GM13977 (cell line): ENCODE measurements at places on chromosomes 5 and 9.

DNA sequence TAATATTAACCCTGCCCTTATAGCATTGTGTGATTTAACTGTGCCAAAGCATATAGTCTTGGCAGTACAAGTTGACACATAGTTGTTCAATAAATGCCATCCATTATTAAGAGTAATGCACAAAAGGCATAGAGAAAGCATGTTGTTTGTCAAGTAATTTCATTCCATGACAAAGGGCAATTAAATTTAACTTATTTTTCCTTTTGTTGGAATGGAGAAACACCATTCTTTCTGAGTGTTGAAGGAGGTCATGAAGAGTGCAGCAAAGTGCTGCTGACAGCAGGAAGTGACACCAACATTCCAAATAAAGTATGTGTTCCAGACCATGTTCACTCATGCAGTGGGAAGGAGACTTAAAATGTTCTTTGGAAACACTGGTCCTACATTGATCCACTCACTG, 29.1 kb downstream of the ANKDD1B start:
- no peak for DNase-seq

- peak; percentile 3 for DNase-seq
Observed at GRCh38 chr5:75513841-75514240, 2.1 kb downstream of the POLK start.

DNA sequence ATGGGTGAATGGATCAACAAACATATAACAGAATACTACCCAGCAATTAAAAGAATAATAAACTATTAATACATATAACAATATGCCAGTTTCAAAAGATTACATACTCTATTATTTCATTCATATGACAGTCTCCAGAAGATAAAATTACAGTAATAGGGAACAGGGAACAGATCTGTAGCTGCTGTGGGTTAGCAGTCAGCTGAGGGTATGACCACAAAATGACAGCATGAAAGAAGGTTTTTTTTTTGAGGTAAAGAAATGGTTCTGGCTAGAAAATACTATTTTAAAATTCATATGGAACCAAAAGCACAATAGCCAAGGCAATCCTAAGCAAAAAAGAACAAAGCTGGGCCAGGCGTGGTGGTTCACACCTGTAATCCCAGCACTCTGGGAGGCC, 73.0 kb upstream of the NR5A1 start:
- no peak for DNase-seq

DNA sequence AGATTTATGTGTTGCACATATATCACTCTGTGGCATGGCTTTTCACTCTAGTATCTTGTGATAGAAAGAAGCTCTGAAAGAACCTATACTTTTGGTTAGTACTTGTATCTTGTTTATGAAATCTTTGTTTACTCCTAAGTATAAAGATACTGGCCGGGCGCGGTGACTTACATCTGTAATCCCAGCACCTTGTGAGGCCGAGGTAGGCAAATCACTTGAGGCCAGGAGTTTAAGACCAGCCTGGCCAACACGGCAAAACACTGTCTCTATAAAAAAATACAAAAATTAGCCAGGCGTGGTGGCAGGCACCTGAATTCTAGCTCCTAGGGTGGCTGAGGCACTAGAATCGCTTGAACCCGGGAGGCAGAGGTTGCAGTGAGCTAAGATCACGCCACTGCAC, 128.7 kb downstream of the FBXO38 start:
- no peak for DNase-seq

DNA sequence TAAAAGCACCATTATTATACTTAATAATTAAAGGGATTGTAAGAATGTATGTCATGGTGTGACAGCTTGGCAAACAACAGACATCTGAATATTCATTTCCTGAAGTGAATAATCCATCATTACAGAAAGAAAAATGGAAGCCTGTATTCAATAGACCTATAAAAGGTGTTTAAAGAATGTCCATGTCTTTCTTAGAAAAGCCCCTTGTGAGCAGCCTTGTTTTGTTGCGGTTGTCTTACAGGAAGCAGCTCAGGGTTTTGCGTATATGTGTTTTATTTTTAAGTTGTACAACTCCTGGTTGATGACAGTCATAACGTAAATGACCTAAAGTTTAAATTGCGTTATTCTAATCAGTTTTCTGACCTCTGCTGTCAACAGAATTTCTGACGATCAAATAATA, 53.8 kb downstream of the CAST start:
- no peak for DNase-seq

DNA sequence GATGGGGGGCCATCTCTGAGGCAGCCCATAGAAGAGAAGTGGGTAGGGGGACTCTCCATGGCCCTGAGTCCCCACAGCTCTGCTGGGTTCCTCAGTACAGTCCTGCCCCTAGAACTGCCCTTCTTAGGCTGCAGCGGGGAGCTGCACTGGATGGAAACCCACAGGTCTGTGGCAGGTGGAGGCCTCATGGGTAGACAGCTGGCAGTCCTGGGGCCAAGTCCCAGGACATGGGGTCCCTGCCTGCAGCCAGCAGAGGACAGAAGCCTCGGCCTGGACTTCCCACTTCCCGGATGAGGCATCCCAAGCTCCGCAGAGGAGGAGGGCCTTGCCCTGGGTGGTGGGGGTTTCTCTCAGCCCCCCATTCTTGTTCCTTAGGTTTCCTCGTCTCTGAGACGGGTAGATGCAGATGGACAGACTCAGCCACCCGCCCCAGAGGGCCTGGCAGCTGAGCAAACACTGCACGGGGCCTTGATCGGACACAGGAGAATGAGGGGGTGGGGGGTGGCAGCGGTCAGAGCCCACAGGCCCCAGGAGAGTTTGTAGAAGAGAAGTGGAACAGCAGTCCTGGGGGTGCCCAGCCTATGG, 153.8 kb downstream of the C9orf50 start:
- DNase-seq, result no peak

GRCh38 chr5:6081727-6082210, 296.6 kb downstream of the MED10 start:
- no peak for DNase-seq

DNA sequence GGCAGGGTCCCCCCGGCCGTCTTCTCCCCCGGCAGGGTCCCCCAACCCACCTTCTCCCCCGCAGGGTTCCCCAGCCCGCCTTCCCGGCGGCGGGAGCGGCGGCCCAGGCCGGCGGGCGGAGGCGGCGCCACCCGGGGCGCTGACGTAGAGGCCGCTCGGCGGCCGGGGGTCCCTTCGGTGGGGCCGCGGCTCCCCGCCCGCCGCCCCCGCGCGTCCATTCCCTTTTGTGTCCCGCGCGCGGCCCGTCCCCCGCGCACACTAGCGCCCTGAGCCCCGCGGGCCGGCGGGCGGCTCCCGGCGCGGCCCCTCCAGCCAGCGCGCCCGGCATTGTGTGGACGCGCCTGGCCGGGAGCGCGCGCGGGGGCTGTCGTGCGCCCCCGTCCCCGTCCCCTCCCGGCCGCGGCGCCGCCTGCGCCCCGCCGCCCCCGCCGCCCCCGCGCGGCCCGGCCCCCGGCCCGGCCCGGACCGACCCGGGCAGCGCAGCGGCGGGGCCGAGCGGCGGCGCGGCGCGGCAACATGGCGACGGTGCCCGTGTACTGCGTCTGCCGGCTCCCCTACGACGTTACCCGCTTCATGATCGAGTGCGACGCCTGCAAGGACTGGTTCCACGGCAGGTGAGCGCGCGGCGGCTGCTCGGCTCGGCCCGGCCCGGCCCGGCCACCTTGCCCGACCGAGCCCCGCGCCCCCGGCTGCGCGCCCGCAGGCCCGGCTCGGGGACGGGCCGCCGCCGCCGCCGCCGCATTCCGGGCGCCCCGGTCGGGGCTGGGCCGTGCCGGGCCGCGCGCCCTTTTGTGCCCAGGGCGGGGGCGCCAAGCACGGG, at the start of gene PHF2:
PHF2 (plus strand) TSS at position 327 of the 820 bp plus-strand sequence; CDS start at position 517, 190 bp downstream.
- DNase-seq, result peak; percentile 83

DNA sequence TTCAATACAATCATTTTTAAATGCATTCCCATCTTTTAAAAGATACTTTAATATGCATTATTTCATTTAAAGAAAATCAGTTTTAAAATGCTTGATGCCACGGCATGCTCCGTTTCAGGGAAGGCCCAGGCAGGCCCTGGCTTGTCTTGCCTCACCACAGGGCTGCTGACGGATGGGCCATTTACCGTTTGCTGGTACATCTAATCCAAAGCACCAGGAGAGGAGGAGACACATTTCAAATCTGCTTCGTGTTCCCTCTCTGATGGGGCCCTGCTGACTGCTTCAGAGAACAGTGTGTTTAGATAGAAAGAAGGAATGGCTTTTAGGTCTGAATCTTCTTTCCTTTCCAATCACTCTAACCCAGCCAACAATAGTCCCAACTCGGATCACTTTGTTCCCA, 185.2 kb downstream of the DCP2 start:
- no peak for DNase-seq

GRCh38 chr5:72366324-72366976, 46.3 kb downstream of the PTCD2 start:
- DNase-seq, result peak; percentile 32

- no peak for DNase-seq
Observed at GRCh38 chr5:41815663-41816229, 54.5 kb downstream of the OXCT1 start.

GRCh38 chr5:132498152-132498551, 7.6 kb upstream of the IRF1 start:
- DNase-seq, result no peak

DNA sequence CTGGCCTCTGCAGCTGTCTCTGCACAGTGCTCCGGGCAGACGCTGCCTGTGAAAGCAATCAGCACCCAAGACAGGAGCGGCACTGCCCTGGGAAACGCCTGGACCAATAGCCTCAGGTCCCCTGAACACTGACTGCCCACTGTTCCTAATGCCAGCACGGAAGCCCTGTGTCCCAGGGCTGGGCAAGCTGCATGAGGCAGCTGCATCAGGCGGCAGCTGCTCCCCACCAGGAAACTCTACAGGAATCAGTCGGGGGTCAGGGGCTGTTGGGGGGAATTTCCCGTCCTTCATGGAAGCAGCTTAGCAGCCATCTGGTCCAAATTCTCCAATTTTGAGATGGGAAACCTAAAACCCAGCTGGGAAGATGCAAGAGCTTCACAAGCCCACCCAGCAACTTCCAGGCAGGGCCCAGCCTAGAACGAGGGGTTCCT, 118.6 kb downstream of the VAV2 start:
- DNase-seq, result no peak

GRCh38 chr5:152058267-152058666, 133.6 kb upstream of the GLRA1 start:
- no peak for DNase-seq

DNA sequence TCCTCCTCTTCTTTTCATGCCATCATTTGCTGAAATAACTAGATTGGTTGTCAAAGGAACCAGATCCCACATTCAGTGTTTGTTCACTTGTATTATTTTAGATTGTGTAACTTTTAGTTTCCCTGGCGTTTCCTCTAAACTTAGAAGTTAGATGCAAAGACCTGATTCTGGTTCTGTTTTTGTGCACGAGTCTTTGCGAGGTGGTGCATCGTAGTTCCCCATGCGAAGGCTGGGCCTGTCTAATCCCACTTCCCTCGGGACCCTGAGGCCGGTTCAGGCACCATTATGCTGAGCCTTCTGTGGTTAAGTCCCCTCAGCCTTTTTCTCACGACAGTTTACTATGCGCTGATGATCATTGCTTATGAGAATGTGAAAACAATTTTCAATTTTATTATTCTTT, 219.1 kb upstream of the OTULINL start:
- no peak for DNase-seq

DNA sequence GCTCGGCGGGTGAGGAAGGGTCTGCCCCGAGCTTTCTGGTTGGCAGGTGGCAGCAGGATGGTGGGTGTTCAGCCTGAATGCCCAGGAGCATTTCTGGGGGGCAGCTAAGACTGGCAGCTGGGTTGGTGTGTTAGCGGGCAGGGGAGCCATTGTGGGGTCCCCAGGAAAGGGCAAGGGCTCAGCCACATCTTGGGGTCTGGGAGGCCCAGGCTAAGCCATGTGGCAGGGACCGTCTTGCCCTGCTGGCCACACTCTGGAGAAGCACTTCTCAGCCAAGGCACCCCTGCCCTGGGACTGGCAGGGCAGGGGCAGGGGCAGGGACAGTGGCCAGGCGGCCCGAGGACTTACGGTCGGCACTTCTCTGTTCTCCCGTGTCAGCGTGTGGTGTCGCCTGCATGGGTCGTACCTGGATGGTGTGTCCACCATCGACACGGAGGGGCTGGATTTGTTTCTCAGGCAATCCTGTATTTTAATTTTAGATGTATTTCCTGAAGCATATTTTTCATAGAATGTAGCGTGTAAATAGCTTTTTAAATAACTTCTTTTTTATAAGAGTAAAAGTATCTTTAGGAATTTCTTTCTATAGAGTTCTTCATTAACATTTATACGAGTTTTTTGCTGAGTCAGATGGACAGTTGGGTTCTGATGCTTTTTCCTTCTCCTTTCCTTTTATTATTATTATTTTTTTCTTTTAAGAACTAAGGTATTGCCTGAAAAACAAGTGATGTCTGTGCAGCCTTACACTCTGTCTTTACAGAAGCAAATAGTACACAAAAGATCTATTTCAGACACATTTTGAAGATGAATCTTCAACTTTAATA, 102.0 kb downstream of the PHF2 start:
- DNase-seq, result no peak

DNA sequence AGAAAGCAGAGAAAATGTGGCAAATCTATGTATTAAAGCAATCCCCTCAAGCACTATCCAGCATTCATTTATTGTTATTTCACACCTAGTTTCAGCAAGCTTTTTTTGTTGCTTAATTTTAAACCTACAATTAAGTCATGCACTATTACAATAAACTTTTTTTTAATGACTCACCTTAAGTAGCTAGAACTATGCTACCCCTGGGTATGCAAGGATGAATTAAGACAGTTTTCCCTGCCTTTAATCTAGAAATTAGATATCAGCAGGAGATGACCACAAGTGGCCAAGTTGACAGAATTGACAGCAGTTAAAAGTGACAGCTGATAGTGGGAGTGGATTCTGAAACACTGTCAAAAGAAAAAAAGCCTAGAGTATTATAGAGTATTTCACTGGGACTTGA, 20.0 kb downstream of the ITGA1 start:
- no peak for DNase-seq

DNA sequence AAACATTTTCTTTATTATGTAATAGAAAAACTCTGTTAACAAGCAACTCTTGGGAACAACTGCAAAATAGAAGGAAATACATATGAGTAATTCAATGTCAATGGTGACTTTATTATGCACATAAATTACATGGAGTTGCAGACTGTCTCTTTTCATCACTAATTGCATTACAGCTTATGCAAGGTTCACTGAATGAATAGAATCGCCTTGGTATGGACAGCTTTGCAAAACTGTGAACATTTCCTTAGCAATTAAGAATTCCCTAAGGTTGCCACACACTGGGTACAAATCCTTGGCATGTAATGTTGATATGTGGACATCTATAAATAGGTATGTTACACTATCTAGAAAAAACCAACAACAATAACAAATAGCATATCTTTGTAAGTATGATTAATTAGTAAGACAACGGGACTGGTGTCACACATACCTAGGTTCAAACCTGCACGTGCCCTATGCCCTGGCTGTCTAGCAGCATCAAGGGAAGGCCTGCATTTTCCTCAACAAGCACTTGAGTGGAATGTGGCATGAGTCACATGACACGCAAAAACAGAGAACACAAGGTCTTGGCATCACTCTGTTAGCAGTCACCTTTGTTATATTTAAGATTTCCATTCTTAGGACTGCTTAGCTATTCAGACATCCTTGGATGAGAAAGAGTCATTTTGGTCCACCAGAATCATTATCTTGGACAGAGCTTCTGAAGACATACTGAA, 263.9 kb downstream of the CTNND2 start:
- DNase-seq, result no peak
